ENCODE measurements at places on chromosomes 1 and 21. TPM values are rescaled to one million over a fixed set of nuclear protein-coding genes. Genes with fewer than 3 reads are reported as not detected.

The CD34 gene
- total RNA-seq, result 51.4 TPM

The RASSF5 gene
- 0.54 TPM for total RNA-seq

The TPTE gene
- total RNA-seq, result not detected

The HSD3B2 gene
- not detected for total RNA-seq

The UBL4B gene
- total RNA-seq, result not detected

The EFNA3 gene
- total RNA-seq, result 1.6 TPM

The CAPN2 gene
- 515 TPM for total RNA-seq

The DNAJC28 gene
- total RNA-seq, result 0.94 TPM

The TEX38 gene
- total RNA-seq, result not detected

The NBL1 gene
- 47.3 TPM for total RNA-seq

The LGR6 gene
- not detected for total RNA-seq

The CACNA1S gene
- not detected for total RNA-seq

The SPRR1A gene
- not detected for total RNA-seq

The CFH gene
- 111 TPM for total RNA-seq

The B3GALT2 gene
- 1.3 TPM for total RNA-seq
